ENCODE measurements at places on chromosomes 13 and 19.

DNA sequence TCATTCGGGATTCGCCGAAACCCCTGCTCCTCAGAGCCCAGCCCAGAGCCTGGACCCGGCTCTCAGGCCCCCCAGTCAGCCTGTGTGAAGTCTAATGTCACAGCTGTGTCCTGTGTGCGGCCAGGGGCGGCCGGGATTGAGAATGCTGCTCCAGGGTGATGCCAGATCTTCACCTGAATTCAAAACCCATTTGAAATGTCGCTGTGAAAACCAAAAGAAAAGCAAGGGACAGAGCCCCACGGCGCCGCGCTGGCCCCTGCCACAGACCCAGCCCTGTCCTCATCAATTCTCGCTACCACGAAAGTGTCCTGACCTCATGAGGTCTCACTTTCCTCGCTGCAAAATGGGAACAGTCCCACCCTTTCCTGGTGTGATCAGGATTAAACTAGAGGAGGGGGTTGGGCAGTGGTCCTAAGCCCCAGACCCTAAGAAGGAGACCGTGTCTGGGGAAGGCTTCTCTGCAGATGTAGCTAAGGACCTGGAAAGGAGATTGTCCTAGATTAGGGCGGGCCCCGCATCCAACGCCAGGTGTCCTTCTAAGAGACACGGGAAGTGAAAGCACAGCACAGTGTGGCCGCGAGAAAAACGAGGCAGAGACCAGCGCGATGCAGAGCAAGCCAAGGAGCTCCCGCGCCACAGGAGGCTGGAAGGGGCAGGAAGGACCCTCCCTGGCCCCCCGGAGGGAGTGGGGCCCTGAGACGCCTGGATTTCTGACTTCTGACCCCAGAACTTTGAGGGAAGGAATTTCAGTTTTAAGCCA lies 34.0 kb upstream of the SPACA7 start:
- DNase-seq = no peak

GRCh38 chr13:77185721-77186120 lies 141.2 kb downstream of the MYCBP2 start:
- DNase-seq = no peak

DNA sequence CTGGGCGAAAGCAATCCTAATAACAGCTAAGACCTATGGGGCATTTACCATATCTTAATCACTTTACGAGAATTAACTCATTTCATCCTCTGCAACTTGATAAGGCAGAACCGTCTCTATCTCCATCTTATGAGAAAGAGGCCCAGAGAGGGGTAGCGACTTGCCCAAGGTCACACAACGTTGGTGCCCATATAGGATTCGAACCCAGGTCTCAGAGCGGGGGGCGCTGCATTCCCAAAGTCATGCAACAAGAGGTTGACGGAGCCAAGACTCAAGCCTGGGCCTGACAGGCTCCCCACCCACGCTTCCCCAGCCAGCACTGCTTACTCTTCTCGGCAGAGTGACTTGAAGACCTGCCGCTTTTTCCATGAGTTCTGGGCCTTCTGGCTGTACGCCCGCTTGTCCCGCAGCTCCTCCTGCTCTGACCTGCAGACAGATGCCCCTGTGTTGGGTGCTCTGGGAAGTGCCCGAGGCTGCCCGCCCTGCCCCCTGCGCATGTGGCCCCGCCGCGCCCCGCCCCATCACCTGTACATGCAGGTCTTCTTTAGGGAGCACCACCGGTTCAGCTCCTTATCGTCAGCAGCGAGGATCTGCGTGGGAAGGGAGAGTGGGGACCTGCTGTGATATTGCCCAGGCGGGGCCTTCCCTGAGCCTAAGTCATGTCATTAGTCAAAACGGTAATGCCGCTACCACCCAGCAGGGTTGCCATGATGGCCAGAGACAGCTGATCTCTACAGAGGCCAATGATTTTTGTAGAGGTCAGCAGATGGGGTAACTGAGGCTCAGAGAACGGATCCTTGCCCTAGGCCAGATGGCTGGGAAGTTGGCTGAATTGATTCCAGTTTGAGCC lies 10.8 kb downstream of the KRI1 start:
- DNase-seq = no peak

DNA sequence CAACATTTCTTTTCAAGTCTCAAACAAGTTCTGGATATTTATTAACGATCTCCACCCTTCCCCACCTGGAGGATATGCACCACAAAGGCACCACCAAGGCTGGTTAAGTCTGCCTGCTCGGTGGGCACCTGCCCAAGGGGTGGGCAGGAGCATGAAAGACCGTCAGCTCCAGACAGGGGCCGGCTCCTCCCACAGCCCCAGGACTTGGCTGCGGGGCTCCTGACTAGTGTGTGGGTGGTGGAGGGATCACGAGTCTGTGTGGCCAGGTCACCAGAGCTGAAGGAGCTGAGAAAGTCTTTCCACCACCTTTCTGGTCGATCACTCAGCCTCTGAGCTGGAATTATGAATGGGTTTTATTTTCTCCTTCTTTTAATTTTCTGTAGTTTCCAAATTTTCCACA lies 7.8 kb downstream of the SLC7A1 start:
- DNase-seq = no peak

GRCh38 chr13:75407998-75408397 lies 74.0 kb downstream of the TBC1D4 start:
- DNase-seq = no peak

- DNase-seq = no peak
Observed at GRCh38 chr19:6039566-6040225, 61.8 kb upstream of the RANBP3 start.

- DNase-seq = no peak
Observed at GRCh38 chr19:13808856-13809255, 13.6 kb downstream of the ZSWIM4 start.

DNA sequence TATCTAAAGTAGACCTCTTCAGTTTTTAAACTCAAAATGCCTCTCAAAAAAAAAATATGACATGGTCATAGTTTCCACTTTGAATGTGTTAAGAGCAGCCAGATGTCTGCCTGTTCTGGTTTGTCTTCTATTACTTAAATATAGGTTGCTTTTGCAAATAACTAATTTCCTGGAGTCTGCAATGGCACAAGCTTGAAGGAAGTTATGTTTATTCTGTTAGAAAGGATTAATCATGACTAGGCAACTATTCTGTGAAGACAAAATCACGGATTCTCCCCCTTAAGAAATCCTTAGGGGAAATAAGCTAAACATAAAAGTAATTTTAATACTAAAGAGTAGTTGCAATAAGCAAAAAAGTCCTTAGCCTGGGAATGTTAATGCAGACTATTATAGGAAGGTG lies 26.3 kb downstream of the SKA3 start:
- DNase-seq = no peak

GRCh38 chr13:75978818-75979217 lies 342.7 kb downstream of the LMO7 start:
- DNase-seq = no peak

DNA sequence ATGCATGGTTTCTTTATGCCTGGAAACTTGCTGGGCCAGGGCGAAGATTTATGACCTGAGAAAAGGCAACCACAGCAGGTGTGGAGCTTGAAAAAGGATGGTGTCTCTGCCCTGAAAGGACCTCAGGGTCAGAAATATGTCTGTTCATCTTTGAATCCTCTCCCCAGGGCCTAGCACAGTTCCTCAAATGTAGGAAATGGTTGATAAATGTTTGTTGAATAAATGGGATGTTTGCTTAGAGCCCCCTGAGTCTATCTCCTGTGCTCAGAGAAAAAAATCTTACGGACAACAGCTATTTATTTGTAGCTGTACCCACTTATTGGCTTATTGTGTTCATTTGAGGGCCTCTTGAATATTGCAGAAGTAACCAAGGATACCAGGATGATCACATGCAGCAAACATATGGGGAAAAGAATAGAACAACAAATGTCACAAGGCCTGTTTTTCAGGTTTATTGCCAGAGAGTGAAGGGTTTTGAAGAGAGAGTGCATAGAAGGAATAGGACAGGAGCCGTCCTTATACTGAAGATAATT lies 114.5 kb downstream of the KLF5 start:
- no peak for DNase-seq

- DNase-seq = no peak
Observed at GRCh38 chr13:91079176-91079575, 268.3 kb upstream of the MIR17HG start.

- no peak for DNase-seq
Observed at GRCh38 chr13:61833228-61833627, 417.6 kb upstream of the PCDH20 start.

GRCh38 chr19:56271151-56271550 lies 1.4 kb upstream of the EDDM13 start:
- DNase-seq = no peak

- DNase-seq = no peak
Observed at GRCh38 chr13:101473458-101473857, 21.0 kb downstream of the ITGBL1 start.

DNA sequence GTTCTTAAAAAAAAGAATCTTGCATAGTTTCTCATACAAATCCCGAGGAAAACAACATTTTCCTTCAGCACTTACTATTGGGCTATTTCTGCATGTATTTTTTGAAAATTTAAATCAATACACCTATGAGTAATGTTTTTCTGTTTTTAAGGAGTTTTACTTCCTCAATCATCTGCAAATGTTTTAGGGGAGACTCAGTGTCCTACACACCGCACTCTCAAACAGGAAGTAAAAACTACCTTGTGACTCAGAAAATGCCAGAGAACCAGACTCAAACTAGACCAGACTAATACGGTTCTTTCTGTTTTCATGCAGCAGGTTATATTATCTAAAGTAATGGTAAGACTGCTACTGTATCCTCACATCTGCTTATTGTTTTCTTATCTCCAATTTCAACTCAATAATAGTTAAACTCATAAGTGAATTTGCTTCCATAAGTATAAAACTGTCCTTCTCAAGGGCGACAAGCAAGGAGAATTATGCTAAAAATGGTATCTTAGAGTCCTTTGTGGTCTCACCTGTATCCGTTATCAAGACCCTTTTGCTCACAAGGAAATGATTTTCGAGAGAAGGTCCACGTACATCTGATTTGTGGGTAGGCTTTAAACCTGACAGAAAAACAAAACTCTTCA lies 52.5 kb downstream of the FLT3 start:
- no peak for DNase-seq

DNA sequence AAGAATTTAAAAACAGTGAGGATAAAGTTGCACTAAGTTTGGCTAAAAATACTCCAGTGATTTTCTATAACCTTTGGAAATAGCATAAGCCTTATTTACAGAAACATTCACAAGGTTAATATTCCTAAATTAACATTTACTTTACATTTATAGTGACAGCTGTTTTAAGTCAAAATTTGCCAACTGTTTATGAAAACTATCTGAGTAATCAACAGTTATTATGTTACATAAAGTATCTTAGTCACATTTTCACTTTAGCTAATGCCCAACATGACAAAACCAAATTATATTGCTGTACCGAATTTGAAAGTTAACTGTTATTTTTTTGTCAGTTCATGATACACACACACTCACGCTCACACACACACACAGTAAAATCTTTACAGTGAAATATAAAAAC lies 1.2 kb downstream of the TNFRSF19 start:
- DNase-seq = no peak

- no peak for DNase-seq
Observed at GRCh38 chr19:36152019-36152351, 262 bp downstream of the COX7A1 start.

- no peak for DNase-seq
Observed at GRCh38 chr13:98534821-98535220, 42.1 kb downstream of the STK24 start.

GRCh38 chr13:102571075-102571474 lies 25.7 kb upstream of the TPP2 start:
- no peak for DNase-seq

DNA sequence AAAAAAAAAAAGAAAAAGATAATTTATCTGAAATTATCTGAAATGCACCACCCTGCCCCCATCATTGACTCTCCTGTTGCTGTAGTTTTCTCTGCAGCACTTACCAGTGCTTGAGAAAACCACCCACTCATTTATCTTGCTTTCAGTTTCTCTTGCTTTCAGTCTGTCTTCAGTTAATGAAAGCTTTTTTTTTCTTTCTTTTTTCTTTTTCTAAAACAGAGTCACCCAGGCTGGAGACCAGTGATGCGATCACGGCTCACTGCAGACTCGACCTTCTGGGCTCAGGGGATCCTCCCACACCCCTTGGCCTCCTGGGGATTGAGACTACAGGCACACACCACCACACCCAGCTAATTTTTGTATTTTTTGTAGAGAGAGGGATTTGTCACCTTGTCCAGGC lies 4.3 kb upstream of the ACP5 start:
- no peak for DNase-seq

DNA sequence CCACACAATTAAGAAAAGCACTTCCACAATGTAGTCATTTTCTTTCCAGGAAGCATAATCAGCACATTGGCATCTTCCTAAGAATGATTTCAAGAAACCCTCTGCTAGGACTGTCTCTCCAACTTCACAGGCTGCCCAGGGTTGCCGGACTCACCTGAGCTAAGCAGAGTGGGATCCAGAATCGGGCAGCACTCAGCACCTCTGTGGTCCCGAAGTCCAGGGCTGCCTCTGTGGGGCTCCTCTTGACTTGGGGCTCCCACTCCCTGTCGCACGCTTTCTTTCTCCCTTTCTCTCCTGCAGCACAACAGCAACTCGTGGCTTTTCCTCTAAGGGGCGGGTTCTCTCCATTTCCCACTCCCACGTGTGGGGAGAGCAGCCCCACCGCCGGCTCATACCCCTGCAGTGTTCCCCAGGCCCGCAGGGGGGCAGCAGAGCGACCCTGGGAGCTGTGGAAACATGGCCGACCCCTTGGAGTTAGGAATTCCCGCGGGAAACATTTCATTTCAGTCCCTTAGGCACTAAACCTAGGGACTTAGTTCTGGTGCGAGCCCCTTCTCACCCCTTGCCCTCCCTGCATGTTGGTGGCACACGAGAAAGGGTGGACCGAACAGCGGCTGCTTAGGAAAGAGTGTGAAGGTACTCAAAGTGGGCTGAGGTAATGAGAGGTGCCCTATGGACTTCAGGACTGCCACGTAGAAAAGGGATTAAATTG lies at the start of gene TMEM272:
Gene TMEM272 (minus strand): TSS at position 316 of the 712 bp plus-strand sequence. CDS start 6,647 bp downstream, outside the sequence.
- no peak for DNase-seq

DNA sequence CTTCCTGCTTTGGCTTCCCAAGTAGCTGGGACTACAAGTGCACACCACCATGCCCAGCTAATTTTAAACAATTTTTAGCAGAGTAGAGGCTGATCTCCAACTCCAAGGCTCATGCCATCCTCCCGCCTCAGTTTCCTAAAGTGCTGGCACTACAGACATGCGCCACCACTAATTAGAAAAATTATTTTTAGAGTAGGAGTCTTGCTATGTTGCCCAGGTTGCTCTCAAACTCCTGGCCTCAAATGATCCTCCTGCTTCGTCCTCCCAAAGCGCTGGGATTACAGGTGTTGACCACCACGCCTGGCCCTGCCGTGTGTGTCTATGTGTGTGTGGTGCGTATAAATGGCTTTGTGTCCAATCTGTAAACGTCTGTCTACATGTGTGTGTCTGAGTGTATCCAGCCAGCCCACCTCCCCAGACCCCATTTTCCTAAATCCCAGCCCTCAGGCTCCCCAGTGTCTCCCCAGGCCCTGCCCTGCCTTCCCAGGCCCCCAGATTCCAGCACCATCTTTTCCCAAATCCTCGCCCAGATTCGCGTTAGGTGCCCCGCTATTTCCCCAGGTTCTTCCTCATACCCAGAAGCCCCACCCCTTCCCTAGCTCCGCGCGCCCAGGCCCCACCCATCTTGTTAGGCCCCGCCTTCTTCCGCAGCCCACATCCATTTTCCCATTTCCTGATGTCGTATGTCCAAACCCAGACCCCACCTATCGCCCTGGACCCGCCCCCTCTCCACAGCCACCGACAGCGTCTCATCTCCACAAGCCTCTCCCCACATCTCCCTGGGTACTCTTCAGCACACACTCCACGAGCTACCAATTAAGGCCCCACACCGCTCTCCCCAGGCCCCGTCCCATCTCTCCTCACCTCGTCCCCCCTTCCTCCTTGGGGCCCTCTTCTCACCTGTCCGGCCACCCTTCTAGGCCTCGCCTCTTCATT lies 24.9 kb downstream of the SLC8A2 start:
- DNase-seq = no peak
